ENCODE measurements at places on chromosomes 3 and 15.

DNA sequence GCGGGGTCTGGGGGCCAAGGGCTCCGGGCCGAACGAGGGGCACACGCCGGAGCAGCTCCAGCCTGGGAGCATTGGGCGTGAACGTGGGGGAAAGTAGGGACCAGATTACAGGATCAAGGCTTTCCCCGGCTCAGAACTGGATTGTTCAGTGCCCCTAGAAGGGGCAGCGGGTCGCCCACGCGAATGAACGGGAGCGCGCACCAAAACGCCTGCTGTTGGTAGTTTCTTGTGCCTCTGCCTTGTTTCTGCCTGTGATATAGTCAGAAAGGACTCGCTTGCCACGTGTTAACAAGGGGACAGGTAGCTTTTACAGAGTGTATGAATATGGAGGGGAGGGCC, 1.1 kb downstream of the CASR start:
- DNase-seq = no peak

GRCh38 chr15:32042269-32042972, 12.1 kb downstream of the CHRNA7 start:
- DNase-seq = no peak

DNA sequence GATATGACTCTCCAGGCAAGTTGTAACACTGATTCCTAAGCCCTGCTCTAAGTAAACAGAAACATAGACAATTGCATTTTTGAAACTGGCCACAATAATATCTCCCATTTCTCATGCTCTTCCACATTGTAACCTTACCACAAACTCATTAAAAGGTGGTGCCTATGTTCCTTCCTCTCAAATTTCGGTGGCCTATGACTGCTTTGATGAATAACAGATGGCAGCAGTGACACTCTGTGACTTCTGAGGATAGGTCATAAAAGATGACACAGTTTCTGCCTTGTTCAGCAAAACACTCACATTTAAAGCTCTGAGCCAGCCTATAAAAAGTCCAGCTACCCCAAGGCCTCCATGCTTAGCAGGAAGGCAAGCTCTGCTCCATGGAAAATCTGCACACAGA, 195.2 kb downstream of the EFHB start:
- no peak for DNase-seq

GRCh38 chr3:144343343-144343742, 371.7 kb downstream of the DIPK2A start:
- no peak for DNase-seq

DNA sequence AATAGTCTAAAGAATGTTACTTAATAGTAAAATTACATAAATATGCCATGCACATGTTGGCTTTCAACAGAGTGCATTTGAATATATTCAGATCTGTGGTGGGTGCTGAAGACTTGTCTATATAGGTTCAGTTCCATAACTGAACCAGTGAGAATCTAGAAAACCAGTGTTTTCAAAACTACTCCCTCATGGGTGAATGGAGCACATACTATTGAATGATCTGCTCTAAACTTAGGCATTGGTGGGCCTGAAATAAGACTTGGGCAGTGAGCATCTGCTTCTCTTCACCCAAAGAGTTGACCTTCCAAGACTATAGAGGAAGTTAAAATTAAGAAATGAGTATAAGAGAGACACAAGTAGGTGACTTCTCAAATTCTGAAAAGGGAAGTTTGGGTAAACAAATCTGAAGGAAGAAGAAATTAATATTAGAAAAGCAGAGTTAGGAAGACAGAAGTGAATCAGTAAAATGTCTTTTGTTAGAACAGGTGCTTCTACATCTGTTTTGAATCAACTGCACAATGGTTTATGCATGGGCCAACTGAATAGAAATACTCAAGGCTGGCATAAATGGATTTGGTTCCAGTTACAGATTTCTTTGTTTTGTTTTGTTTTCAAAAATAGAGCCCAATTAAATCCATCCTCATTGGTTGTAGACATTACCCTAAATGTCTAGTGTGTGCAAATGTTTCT, 19.3 kb downstream of the ALCAM start:
- no peak for DNase-seq

GRCh38 chr3:59866076-59866475, 816.3 kb upstream of the CFAP20DC start:
- no peak for DNase-seq
